ENCODE measurements at places on chromosomes 5 and 9. TPM values are rescaled to one million over a fixed set of nuclear protein-coding genes. Genes with fewer than 3 reads are reported as not detected.

The SLC28A3 gene
- 0.04 TPM for total RNA-seq

The CNTNAP3B gene
- 124 TPM for total RNA-seq

The ZNF354C gene
- total RNA-seq = 14.8 TPM

The HTR1A gene
- total RNA-seq = not detected

The PCDHB10 gene
- 6.4 TPM for total RNA-seq

The ZFR gene
- 108 TPM for total RNA-seq

All from gastroesophageal sphincter (tissue), 4 donors.